ENCODE measurements at places on chromosomes 2 and 18.

- no peak for DNase-seq
These were observed 1.7 kb upstream of the GPR35 start for GRCh38 chr2:240623531-240624010.

DNA sequence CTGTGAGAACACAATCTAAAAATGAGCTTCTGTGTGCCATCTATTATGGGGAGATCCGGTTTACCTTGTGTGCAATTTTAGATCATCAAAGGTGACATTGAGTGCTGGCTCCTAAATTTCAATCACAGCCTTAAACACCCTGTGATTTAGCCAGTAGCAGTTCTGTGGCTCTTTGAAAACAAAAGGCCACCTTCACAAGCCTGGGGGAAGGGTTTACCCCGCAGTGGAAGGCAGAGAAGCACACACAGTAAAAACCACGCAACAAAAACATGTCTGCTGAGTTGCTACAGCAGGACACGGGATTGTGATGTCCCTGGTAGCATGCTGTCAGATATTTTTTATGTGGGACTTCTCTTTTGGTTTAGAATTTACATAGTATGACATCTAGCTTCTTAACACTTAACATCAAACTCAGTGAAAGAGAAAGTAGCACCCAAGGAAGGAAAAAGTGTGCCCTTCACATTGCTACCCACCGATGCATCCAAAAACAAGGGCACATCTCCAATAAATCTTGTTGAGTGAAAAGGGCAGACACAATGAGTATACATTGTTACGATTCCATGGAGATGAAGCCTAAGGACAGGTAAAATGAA lies 56.1 kb upstream of the RNF152 start:
- no peak for DNase-seq

DNA sequence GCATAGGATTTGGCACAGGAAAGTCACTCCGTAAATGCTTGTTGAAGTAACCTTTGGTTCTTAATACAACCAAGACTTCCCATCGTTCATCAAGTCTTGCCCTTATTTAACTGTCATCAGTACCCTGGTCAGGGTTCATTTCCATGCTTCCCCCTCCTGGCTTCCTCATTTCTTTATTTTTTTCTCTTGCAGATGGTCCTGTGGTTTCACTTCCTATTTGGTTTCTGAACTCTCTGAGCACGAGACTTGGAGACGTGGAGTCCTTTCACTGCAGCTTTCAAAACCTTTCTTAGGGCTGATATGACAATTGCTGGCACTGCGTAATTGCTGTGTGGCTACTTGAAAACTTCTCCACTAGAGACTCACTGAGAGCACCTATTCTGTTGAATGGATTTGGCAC lies 59.9 kb upstream of the PID1 start:
- DNase-seq, result no peak

DNA sequence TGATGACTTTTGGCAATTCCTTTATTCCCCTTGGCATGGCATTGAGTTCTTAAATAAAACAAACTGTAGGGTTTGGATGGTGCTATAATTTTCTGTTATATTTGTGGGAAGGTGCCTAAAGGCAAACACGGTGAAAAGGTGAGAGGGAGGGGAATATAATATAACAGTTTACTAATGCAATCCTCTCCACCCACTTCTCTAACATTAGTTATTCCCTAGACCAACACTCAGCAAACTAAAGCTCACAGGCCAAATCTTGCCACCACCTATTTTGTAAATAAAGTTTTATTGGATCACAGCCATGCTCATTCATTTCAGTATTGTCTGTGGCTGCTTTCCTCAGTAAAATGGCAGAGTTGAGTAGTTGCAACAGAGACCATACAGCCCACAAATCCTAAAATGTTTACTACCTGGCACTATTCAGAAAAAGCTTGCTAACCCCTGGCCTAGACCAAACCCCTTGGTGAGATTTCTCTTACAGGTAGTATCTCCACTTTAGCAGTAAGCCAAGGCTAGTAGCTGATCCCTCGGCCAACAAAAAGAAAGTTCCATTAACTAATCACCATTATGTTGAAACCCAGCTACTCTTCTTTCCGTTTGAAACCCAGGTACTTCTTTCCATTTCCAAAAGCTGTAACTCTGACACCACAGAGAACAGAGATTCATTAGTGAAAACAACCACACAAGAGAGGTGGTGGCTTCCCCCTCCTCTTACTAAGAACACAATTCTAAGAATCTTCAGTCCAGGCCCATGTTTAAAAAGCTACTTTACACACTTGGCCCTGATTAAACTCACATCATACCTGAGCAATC lies 136.1 kb upstream of the CHAC2 start:
- DNase-seq, result no peak

- no peak for DNase-seq
These were observed 18.0 kb downstream of the CYP27A1 start for GRCh38 chr2:218799990-218800389.

GRCh38 chr2:17643031-17643615 lies 102.6 kb downstream of the VSNL1 start:
- peak; percentile 90 for DNase-seq

- no peak for DNase-seq
These were observed 59.5 kb downstream of the ABCG8 start for GRCh38 chr2:43898134-43898837.

DNA sequence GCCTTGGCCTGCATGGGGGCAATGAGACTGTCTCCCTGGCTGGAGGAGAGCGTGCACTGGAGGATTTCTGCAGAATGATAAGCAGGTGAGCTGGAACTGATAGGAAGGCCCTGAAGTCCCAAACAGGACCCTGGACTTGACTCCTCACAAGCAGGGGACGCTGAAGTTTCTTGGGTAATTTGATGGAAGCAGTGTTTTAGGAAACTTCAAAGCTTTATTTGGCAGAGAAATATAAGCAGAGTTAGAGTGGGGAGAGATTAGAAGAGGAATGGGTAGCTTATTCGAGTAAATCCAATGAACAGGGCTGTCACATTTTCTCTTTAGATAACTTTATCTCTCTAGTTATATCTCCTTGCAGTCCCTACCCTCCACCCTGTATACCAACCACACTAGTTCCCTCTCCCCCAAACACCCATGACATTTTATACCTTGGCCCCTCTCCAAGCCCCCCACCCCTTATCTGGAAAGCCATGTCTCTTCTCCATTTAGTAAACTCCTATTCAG lies 73.6 kb upstream of the IGFBP5 start:
- no peak for DNase-seq

GRCh38 chr18:22337833-22338232 lies 79.9 kb downstream of the CTAGE1 start:
- DNase-seq, result no peak

DNA sequence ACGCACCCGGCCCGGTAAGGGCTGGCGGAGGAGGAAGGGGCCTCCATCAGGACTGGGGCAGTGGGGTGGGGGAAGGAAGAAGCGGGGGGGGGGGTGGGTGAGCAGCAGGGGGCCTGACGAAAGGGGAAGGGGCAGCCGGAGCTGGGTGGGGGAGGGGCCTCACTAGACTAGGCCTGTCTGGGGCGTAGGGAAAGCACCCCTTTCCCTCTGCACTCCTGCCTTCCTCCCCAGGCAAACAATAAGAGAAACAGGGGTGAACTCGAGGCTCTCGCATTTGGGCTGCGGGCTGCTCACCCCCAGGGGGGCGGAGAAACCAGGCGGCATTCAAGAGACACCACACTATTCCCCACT lies 82.7 kb upstream of the POMC start:
- no peak for DNase-seq

GRCh38 chr18:55579501-55580270 lies 8.3 kb downstream of the TCF4 start:
- DNase-seq, result no peak

DNA sequence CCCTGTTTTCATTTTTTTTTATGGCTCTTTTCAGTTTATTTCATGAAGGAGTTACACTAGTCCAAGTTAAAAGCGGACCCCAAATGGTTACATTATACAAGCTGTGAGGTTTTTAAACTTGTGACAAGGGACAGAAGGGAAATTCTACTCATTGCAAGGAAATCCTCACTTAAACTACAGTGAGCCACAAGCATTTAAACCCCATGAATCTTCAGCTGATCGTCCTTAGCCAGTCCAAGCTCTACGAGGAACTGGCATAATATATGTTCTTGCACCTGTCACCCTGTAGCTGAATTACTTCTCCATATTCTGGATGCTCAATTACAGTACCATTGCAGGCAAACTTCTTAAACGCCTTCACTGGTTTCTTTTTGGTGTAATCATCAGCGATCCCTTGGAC lies 64.5 kb downstream of the ASAP2 start:
- no peak for DNase-seq

- DNase-seq, result no peak
These were observed 23.6 kb downstream of the B4GALT6 start for GRCh38 chr18:31660763-31661162.

DNA sequence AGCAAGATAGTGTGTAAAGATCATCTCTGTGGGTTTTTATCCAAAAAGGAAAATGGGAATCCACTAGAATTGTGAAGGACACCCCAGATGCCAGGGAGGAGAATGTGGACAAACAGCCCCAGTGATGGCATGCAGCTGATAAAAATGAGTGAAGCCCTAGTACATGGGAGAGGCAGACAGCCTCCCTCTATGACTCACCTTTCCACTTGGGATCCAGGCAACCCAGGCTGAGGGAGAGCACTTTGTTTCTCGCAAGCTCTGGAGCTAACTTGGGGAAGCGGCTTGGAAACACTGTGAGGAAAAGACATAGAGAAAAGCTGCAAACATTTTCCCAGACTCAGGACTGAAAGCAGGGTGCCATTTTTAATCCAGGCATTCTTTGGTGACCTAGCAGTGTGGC lies 5.3 kb upstream of the FLACC1 start:
- DNase-seq, result no peak

DNA sequence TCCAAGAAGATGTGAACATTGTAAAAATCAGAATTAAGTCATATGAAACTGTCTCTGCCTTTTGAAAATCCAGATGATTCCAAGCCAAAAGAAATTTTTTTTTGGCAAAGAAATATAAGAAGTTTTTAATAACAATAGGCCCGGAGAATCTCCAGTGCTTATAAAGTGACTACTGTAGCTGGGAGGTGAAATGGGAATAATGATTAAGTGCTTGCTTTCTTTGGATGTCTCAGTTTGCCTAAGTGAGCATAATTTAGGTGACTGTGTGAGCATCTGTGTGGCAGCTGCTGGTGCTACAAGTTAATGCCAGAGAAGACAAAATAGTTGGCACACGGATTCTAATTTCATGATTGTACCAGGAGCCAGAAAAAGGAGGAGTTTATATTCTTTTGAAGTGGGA lies 185.0 kb downstream of the LTBP1 start:
- no peak for DNase-seq
